Left ventricle myocardium superior (tissue), 1 donor: ENCODE measurements at places on chromosomes 11 and 22. TPM values are rescaled to one million over a fixed set of nuclear protein-coding genes. Genes with fewer than 3 reads are reported as not detected.
A peak's percentile ranks its signal among the peaks of the same experiment; 100 is the strongest.

SCGB2A2 gene
- not detected for total RNA-seq

ATG2A gene
- total RNA-seq: 13.0 TPM

UBQLNL gene
- total RNA-seq: 0.17 TPM

RCOR2 gene
- 14.5 TPM for total RNA-seq

GAL gene
- total RNA-seq: not detected

DNA sequence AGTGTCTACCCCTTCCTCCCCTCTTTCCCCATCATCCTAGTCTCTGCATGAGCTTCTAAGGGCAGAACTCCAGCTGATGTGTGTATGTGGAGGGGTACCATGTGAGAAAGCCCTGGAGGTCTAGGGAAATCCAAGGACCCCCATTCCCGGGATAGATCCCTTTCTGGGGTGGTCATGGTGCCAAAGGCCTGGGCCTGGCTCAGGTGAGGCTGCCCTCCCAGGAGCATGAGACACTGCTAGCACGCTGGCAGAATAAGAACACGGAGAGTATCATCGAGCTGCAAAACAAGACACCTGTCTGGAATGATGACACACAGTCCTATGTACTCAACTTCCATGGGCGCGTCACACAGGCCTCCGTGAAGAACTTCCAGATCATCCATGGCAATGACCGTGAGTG is 19.6 kb downstream of the TUB start:
- DNase-seq: no peak

GRCh38 chr11:16278273-16278672 is 78.1 kb downstream of the SOX6 start:
- DNase-seq: no peak

- DNase-seq: peak; percentile 48
These were observed 23.2 kb downstream of the CAPN1 start for GRCh38 chr11:65204646-65205601.

GRCh38 chr22:50280022-50280707 is 10.0 kb upstream of the MAPK11 start:
- DNase-seq: no peak

DNA sequence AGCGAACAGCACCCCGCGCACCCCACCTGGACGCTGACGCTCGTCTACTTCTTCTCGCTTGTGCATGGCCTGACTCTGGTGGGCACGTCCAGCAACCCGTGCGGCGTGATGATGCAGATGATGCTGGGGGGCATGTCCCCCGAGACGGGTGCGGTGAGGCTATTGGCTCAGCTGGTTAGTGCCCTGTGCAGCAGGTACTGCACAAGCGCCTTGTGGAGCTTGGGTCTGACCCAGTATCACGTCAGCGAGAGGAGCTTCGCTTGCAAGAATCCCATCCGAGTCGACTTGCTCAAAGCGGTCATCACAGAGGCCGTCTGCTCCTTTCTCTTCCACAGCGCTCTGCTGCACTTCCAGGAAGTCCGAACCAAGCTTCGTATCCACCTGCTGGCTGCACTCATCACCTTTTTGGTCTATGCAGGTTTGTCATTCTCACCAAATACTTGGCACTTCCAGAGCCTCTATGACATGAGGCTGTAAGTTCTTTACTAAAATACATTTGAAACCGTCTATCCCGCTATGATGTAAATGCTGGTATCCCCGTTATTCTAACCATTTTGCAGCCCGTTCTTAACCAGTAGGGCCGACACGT is 535 bp downstream of the AQP11 start:
- peak; percentile 38 for DNase-seq

- DNase-seq: no peak
These were observed 1.7 kb downstream of the SHANK2 start for GRCh38 chr11:71250523-71251150.

DNA sequence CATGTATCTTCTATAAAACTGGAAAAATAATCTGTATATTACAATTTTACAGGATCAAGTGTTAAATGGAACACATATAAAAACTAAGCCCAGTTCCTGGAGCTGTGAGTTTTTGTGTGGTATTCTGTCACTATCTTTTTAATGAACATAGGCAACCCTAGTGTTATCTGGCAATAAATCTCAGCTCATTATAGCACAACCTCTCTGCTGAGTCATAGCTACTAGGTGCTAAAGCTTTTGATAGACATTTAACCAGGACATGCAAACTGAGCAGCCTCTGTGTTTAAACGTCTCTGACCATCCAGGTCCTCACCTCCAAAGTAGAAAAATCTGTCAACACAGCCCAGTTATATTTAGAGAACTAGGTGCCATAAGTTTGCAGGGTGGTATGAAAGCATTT is 91.0 kb upstream of the CARD18 start:
- no peak for DNase-seq

GRCh38 chr22:45268167-45268957 is 16.4 kb upstream of the UPK3A start:
- DNase-seq: peak; percentile 51

DNA sequence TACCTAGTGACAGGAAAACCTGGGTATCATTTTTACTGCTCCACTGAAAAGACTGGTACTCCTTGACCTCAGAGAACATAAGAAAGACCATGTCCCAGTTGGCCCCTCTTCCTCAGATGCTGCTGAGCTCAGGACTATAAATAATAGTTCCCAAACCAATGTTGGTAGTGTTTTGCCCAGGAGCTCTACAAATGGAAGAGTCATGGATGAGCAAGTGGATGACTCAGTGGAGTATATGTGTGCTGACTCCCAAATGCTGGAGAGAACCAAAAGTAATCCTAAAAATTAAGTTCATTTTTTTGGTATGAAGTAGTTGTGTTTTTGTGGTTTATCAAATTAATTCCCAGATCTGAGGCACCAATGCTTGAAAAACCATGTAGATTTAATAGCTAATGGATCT is 482.0 kb downstream of the KCNA4 start:
- no peak for DNase-seq

DNA sequence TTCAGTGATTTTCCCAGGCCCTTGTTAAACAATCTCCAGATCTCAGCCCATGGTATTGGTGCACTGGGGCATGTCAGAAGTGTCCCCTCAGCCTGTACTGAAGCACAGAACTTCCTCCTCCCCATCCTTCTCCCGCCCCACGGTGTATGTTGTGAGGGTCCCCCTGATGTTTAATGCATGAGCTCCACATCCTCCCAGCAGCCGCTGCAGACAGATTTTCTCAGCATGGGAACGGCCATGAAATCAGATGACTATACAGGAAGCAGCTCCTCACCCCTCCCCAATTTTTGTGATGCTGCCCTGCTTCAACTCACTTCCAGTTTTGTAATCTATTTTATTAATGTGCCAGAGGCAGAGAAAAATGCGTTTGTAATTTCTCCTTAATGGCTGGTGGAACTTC is 406.0 kb downstream of the MIAT start:
- DNase-seq: no peak
